Sigmoid colon (tissue), 7 donors: ENCODE measurements at places on chromosomes 2 and 18.
A peak's percentile ranks its signal among the peaks of the same experiment; 100 is the strongest.

GRCh38 chr18:12288403-12288755 lies 19.7 kb upstream of the TUBB6 start:
- DNase-seq, result no peak

DNA sequence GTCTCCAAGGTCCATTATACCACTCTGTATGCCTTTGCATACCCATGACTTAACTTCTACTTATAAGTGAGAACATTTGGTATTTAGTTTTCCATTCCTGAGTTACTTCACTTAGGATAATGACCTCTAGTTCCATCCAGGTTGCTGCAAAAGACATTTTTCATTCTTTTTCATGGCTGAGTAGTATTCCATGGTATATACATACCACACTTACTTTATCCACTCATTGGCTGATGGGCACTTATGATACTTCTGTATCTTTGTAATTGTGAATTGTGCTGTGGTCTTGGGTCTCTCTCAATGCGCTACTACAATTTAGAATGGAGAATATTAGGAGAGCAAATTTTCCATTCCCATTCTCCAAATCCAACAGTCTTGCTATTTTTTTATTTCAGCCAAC lies 76.4 kb downstream of the ZRANB3 start:
- DNase-seq, result no peak

GRCh38 chr2:17375262-17375661 lies 143.0 kb downstream of the RAD51AP2 start:
- no peak for DNase-seq

DNA sequence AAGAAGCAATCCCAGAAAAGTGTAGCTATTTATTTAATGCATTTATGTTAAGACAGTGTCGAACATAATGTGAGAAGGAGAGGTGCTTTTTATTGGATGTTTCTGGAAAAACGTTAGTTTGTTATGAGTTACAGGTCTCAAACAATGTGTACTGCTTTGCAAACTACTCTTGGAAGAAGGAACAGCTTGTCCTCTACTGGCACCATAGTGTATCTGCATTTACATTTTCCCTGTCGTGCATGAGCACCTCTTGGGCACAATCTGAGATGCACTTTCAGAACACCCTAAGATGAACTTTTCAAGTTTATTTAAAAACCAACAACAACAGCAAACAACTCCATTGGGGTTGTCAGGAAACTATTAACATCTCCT lies 22.8 kb downstream of the CCNYL1 start:
- DNase-seq, result no peak

- no peak for DNase-seq
Observed at GRCh38 chr18:73677450-73677849, 470.2 kb downstream of the FBXO15 start.

GRCh38 chr18:69935319-69936190 lies 12.1 kb downstream of the CD226 start:
- no peak for DNase-seq

- DNase-seq, result no peak
Observed at GRCh38 chr18:25145731-25146511, 206.0 kb downstream of the ZNF521 start.

DNA sequence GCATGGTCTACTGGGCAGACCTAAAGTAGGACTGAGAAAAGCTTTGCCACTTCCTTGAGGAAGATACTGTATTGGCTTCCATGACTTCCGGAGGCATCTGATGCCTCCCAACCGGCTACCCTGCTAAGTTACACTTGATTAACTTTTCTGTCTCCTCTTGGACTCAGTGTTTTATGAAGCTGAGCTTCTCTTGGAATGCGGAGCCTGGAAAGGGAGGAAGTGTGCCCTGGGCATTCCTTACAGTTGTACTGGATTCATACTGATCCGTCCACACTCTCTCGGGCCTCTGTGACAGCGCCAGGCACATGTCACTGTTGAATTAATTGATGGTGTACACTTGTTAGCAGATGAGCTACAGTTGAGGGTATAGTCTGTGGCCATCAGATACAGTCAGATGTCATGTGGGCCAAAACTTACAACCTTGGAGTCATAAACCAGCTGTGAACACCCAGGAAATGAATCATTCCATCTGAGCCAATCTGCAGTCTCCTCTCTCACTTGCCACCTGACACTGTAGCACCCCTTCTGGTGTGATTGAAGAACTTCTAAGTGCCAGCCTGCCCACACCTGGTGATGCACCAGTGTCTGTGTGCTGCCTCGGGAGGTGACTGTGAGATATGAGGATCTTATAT lies 122.5 kb downstream of the FHOD3 start:
- DNase-seq, result no peak

DNA sequence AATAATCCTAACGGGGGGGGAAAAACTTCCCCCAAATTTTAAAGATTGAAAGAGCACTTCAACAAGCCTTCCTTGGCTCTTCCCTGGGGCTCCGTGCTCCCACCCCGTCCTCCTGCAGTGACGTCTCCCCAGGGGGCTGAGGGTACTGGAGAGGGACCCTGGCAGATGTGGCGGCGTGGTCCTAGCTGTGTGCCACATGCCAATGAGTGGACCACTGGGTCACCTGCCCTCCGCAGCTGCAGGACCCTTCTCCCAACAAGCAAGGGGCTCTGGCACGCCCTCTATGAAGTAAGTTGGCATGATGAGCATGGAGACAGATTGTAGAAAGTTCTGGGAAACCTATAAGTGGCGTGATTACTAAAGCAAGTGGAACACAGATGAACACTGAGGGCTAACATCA lies 46.7 kb downstream of the PXDN start:
- peak; percentile 64 for DNase-seq

- no peak for DNase-seq
Observed at GRCh38 chr18:6569813-6570212, 155.1 kb upstream of the L3MBTL4 start.

DNA sequence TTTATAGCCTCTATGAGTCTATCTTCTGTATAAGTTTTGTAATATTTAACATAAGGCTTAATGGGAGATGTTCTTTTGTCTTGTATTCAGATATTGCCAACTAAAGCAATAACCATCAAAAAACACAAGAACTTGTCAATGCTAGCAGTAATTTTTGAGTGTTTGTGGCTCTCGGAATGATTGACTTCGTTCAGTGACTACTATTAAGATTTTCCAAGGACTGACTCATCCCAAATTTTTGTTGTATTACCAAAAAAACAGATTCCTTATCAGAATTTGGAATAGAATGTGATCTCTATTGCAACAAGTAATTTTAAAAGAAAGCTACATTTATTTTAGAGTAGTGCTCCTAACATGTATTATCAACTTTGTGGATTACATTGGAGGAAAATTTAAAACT lies 8.1 kb downstream of the NABP1 start:
- DNase-seq, result no peak

DNA sequence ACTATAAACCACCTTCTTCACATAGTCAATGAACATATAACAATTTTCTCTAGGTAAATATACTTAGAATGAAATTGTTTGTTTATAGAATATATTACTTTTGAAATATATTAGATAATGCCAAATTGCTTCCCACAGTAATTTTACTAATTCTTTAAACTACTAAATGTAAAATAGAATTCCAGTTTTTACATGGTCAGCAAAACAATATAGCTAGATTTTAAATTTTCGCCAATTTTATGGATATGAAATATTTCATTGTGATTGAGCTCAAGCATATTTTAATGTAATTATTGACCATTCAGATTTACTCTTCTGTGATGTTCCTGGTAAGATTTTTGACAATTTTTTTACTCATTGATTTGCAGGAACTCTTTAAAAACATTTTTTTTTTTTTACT lies 444.6 kb downstream of the PARD3B start:
- no peak for DNase-seq

GRCh38 chr2:217672472-217672871 lies 330.3 kb downstream of the TNS1 start:
- DNase-seq, result no peak

DNA sequence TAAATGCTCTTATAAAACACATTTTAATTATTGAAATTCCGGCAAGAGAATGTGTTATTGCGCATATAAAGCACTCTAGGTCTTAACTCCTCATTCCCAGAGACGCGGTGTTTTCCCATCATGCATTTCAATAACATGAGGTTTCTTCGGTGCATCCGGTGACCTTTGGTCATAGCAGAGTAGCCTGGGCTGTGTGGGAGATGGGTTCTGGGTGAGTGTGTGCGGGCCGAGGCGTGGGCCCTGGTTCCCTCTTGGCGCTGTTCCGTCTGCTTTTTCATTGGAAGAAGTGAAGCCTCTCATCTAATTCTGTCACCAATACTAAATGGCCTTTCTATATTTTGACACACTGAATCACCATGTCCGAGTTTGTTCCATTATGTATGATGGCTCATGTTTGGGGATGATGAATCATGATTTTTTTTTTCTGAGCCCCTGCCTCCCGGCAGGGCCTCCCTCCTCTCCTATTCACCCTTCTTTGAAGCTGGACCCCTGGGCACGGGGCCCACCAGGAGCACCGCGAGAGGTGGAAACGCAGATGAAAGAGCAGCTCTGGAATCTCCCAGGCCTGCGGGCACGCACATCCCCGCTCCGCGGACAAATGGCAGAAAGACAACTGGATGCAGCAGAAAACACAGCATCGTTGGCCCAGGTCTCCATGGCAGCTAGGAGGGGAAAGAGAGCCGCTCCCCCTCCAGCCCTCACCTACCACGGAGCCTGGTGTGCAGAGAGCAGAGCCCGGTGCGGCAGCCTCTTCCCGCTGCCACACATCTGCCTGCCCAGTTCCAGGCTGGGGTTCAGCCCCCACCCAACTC lies 85.8 kb upstream of the HPCAL1 start:
- DNase-seq, result no peak

GRCh38 chr2:54569745-54570301 lies 113.7 kb downstream of the SPTBN1 start:
- no peak for DNase-seq

DNA sequence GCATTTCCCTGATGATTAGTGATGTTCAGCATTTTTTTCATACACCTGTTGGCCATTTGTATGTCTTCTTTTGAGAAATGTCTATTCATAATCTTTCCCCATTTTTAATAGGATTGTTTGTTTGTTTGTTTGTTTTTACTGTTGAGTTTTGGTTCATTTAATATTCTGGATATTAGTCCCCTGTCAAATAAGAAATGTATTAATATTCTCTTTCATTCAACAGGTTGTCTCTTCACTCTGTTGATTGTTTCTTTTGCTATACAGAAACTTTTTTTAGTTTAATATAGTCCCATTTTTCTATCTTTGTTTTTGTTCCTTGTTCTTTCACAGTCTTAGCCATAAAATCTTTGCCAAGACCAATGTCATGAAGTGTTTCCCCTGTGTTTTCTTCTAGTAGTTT lies 22.1 kb downstream of the ACVR1C start:
- no peak for DNase-seq

- DNase-seq, result no peak
Observed at GRCh38 chr2:137969876-137970275, 5.6 kb downstream of the HNMT start.

DNA sequence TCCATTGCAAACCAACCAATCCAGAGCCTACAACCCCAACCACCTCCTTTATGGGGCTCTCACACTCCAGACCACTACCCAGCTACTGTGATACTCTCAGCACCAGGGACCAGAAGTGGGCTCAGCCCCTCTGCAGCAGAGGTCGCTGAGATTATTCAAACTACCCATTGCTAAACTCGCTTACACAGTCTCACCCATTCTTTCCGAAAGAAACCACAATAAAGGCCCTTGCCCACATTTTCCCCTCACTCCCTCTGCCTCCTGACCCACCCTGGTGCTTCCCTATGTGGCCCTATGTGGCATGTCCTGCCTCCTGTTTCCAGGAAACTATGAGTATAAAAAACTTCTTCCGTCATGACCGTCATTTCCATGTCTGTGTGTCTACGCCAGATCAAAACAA lies 10.7 kb downstream of the TEX51 start:
- DNase-seq, result no peak

- peak; percentile 17 for DNase-seq
Observed at GRCh38 chr18:78732273-78733210, 247.1 kb upstream of the SALL3 start.

GRCh38 chr2:190507135-190507534 lies 27.4 kb downstream of the NEMP2 start:
- no peak for DNase-seq

GRCh38 chr2:215912299-215912842 lies 101.0 kb downstream of the MREG start:
- no peak for DNase-seq

DNA sequence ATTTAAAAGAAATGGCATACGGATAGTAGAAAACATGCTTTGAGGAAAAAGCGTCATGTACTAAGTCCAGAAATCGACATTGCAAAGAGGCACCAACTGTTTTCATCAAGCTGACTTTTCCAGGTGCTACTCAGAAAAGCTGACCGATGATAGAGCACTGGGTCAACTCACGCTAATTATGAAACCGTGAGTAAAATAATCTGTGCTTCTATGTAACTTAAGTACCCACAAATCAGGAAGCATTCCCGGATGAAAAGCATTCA lies 353 bp upstream of the NUP35 start:
- DNase-seq, result no peak

GRCh38 chr18:33745871-33746545 lies 168.0 kb downstream of the ASXL3 start:
- DNase-seq, result no peak

DNA sequence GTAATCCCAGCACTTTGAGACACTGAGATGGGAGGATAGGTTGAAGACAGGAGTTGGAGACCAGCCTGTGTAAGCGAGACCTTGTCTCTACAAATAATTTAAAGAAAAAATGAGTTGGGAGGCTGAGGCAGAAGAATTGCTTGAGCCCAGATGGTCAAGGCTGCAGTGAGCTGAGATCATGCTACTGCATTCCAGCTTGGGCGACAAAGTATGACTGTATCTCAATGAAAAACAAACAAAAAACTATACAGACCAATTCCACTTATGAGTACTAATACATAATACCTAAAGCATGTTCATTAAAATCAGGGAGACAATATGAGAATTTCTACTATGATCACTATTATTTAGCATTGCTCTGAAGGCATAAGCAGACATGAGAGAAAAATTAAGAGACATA lies 12.6 kb downstream of the RNF149 start:
- no peak for DNase-seq

- no peak for DNase-seq
Observed at GRCh38 chr2:5546181-5546580, 146.0 kb upstream of the SOX11 start.

- peak; percentile 83 for DNase-seq
Observed at GRCh38 chr2:54558188-54559005, 102.3 kb downstream of the SPTBN1 start.

DNA sequence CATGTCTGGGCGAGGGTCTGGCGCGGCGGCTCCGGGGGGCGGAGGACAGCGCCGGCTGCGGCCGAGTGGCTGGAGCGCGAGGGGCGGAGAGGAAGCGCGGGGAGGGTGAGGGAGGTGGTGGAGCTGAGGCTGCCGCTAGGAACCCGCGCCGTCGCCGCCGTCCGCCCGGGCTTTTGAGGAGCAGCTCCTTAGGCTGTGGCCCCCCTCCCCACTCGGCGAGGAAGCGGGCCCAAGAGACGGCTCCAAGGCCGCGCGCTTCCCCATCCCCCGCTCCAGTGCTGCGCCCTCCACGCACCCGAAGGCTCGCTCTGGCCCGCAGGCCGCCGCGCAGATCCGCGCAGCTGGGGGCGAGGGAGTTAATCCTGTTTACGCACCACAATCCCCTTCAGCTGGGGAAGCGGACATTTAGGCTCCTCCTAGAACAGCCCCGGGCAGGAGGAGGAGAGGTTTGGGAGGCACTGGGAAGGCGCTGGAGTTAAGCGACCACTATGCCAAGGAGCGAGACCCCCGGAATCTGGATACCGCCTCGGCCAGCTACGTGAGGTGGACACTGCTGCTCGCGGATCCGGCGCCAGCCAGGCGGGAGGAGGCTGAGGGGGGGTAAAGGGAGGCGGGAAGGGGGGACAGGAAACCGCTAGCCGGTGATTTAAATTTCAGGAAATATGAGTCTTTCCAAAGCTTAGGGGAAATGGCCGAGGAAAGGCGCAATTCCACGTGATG lies at the start of gene CNRIP1:
TSS of gene CNRIP1 (minus strand) at position 552 of the 720 bp plus-strand sequence. CDS start at position 3, 549 bp downstream.
- peak; percentile 91 for DNase-seq
